CD4-positive, alpha-beta T cell treated with Interferon gamma for 1 hour (primary cell): ENCODE measurements at places on chromosomes 12 and 14.

GRCh38 chr14:89613260-89614008, 196.4 kb upstream of the FOXN3 start:
- no peak for DNase-seq

DNA sequence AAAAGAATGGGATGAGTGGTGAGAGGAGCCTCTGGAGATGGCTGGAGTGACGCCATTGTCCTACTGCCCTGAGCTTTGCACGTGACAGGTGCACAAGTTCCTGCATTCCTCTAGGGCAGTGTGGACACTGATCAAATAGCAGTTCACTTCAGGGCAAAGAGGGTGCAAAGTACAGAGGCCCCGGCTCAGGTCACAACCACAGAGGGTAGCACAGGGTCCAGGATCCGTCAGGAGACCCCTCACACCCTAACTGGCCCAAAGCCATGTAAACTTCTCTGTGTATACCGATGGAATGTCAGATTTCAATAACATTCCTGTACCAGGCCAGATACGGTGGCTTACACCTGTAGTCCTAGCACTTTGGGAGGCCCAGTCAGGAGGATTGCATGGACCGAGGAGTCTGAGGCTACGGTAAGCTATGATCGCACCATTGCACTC, 10.4 kb upstream of the FBLN5 start:
- no peak for DNase-seq

GRCh38 chr12:29012673-29013072, 136.4 kb upstream of the FAR2 start:
- no peak for DNase-seq

GRCh38 chr14:72986857-72987256, 40.0 kb downstream of the ZFYVE1 start:
- no peak for DNase-seq

DNA sequence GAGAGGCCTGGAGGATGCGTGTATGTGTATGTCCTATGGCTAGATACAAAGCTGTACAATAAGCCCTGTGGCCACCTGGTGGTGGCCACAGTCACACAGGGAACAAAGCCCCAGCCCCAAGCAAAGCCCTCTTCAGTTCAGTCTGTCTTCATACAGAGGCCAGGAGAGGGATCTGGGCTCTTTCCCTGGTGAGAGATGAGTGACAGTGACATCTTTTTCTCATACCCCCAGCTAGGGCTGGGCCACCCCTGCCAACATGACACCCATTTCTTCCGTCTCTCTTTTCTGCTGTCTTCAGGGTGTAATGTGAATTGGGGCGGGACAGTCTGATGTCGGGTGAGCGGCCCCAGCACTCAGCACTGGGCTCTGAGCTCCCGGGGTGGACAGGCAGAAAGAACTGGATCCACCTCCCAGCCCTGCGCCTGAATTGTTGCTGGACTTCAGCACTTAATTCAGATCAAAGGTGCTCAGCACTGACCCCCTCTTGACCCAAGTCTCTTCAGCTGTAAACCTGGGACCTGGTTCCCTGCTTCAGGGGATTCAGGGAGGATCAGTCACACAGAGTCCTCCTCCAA, 59.8 kb downstream of the SERPINA3 start:
- no peak for DNase-seq

DNA sequence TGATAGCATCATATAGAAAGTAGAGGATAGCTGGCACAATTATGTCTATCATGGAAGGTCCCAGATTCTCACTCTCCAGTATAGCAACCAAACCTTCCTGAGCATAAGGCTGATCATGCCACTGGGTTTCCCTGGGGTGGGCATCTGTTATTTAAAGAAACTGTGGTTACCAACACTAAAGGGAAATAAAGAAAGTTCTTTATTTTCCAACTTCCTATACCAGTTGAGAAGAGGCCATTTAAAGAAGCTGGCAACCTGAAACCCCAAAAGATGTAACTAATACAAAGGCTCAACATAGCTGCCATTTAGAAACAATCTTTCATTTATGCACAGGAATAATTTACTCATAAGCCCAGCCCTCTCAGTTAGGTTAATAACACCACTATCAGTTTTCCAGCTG, 3.1 kb downstream of the BCAT1 start:
- DNase-seq: no peak

- no peak for DNase-seq
Measured at GRCh38 chr12:22781339-22781738, 156.4 kb downstream of the ETNK1 start.

- no peak for DNase-seq
Measured at GRCh38 chr14:34605461-34605860, 24.5 kb downstream of the SNX6 start.

- no peak for DNase-seq
Measured at GRCh38 chr14:105494606-105494929, 3.5 kb downstream of the TEDC1 start.

- no peak for DNase-seq
Measured at GRCh38 chr14:75042035-75042434, 9.2 kb downstream of the MLH3 start.

GRCh38 chr14:103545915-103546651, 16.4 kb downstream of the BAG5 start:
- DNase-seq: no peak

DNA sequence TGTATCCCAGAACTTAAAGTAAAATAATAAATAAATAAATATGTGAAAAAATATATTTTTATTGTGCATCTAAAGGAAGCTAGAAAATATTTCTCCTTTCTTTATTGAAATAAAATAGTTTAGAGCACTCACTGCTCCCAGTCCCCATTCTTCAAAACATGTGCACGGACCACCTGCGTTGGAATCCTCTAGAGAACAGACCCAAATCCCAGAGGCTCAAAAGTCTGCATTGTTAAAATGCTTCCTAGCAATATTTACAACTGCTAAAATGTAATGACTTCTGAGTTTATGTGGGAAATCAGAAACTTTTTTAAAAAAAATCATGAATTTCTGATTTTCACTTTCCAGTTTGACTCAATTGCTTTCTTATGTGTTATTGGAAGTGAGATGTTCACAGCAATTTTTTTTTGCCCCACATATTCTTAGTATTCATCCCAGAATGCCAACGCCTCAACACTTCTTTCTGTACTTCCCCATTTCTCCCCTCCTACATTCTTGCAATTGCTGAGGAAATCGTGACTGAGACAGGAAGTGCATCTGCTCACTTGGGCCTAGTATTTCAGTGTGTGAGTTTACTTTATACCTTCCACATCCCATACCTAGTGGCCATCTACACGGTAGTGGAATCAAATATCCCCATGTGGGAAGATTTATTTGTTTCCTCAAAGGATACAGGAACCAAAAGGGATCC, 116.0 kb upstream of the FLRT2 start:
- DNase-seq: no peak

GRCh38 chr12:42962384-42962783, 372.8 kb upstream of the PRICKLE1 start:
- DNase-seq: no peak

- DNase-seq: no peak
Measured at GRCh38 chr12:71405884-71406283, 33.7 kb upstream of the LGR5 start.
